Activated naive CD4-positive, alpha-beta T cell treated with Interleukin-2 at 50 U/mL for 16 hours (primary cell): ENCODE measurements at places on chromosomes 11 and 22.

- no peak for DNase-seq
These were observed 320.5 kb downstream of the ETS1 start for GRCh38 chr11:128266893-128267292.

DNA sequence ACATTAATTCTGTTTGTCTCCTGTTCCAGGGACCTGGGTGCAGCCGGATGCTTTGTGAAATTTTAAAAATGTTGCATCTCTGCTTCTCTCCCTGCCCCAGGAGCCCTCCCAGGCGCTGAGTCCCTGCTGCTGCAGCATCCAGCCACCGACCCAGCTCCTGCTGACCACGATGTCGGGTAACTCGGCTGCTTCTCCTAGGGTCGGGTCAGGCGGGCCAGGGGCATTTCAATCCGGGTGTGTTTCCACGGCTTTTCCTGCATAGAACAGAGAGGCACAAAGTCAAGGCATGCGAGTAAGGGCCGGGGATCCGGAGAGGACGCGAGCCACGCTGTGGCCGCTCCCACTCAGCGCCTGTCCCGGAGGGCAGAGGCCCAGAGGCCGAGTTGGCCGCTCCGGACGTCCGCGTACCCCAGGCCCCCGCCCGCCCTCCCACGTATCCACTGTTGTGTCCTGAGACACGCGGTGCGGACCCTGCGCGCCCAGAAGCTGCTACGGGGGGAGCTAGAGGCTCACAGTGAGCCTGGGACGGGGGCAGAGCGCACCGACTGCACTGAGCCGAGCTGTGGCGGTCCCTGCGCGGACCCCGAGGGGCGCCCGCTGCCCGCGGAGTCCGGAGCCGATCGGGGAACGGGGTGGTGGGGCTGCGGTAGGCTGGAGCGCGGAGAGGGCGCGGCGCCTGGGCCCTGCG lies at the start of gene POU2AF3:
TSS of gene POU2AF3 (plus strand) at position 134 of the 688 bp plus-strand sequence. CDS start at position 170, 36 bp downstream.
- no peak for DNase-seq

- no peak for DNase-seq
These were observed 30.6 kb downstream of the GLB1L2 start for GRCh38 chr11:134362192-134362901.

- no peak for DNase-seq
These were observed 14.5 kb upstream of the NCF4 start for GRCh38 chr22:36846271-36846670.

DNA sequence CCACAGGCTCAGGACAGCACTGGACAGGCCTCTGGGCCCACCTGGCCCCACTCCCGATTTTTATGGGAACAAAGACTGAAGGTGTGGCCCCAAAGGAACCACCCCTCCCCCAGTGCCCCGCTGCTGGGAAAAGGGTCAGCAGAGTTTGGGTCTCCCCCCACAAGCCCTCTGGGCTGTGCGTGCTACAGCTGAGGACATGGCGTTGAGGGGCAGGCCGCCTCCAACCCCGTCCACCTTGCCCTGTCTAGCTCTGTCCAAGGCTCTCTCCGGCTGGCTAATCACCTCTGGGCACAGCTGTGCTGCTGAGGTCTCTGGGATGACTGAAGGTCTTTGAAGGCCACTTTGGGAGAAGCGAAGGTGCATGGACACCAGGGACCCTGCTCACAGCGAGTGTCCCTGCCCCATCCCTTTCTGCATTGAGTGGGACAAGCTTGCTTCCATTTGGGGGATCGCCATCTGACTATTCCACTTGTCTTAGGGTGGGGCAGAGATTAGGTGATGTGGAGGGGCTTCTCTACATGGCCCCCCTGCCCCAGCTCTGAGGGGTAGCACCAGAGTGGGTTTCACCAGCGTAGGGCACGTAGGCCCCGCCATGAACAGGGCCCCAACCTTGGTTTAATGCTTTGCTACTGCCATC lies 6.5 kb downstream of the ASCL2 start:
- DNase-seq, result no peak

GRCh38 chr11:82978422-82979099 lies 77.0 kb downstream of the DDIAS start:
- DNase-seq, result no peak
